Caudate nucleus (tissue), 63 donors: ENCODE measurements at places on chromosomes 1 and 21.

- no peak for DNase-seq
These were observed 18.9 kb upstream of the OR10J5 start for GRCh38 chr1:159554696-159555095.

- no peak for DNase-seq
These were observed 675.2 kb upstream of the NR5A2 start for GRCh38 chr1:199352351-199352750.

DNA sequence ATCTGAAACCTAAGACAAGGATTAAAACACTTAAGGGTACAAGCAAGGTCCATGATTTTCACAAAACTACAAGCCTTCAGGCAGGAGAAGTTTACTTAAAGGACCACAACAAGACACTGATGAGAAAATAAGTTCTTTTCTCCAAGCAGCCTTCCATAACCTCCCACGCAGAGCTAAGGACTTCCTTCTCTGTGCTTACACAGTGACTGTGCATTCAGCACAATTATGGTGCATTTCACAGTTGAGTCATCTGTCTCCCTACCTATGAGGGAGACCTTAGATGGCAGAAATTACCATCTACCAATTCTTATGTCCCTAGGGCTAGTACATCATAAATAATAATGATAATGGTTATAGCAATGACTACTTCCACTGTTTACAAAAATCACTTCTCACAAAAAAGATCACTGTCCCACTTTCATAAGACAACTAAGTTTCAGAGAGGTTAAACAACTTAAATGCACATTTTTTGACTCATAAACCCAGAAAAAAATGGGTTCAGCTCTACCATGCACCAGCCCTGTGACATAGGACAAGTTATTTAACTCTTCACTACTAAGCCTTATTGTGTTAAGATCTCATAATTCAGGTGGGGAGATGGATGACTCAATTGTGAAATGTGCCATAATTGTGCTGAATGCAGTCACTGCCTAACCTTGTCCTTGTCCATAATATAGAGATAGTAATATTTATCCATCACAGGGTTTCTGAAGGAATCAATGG lies 45.3 kb downstream of the TARBP1 start:
- no peak for DNase-seq

- DNase-seq, result no peak
These were observed 37.3 kb downstream of the CDC42 start for GRCh38 chr1:22089787-22090186.

DNA sequence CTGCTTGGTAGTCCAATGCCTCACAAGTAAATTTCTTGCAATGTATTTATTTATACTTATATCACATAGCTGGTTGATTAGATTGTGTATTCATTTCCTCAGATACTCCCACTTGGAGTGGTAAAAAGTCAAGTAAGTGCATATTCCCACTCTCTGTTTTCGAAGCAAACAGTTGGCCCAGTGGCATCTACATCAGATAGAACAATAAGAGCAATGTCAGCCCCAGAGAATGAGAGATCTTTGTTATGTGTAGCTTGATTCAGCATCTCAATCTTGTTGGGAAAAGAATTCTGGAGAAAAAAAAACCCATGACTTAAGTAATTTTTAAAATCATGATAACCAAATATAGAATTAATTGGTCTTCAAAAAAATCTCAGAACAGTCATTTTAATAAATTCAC lies 25.5 kb downstream of the RGL1 start:
- DNase-seq, result no peak

GRCh38 chr1:196091397-196092135 lies 516.7 kb downstream of the KCNT2 start:
- no peak for DNase-seq

- DNase-seq, result no peak
These were observed 7.2 kb downstream of the TFF2 start for GRCh38 chr21:42343556-42343955.

GRCh38 chr1:18957136-18957521 lies 653 bp upstream of the IFFO2 start:
- no peak for DNase-seq

DNA sequence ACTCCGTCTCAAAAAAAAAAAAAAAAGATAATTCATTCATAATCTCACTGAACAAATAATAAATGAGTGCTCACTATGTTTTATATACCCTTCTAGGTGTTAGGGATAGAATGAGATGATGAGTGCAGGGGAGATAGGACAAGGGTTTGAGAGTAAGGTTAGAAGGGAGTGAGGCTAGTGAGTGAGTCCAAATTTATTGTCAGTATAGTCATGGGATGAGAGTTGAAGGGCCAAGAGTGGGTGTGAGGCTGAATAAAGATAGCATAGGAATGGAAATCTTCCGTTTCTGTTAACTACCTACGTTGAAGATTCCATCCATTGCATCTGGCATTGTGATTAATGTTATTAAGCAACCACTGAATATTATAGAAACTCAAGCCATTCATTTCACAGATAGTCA lies 16.8 kb downstream of the GNAI3 start:
- no peak for DNase-seq

DNA sequence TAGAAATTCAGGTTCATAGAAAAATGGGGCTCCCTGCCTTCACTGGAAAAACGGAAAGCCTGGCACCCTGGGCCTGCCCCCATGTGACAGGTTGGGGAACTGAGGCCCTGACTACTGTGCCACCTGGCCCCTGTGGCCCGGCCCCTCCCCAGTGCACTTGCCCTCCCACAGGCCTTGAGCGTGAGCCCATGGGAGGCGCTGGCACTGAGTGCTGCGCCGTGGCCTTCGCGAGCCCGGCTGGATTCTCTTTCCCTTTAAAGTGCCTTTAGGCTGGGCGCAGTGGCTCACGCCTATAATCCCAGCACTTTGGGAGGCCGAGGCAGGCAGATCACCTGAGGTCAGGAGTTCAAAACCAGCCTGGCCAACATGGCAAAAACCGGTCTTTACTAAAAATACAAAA lies 45.7 kb downstream of the SLC37A1 start:
- no peak for DNase-seq

DNA sequence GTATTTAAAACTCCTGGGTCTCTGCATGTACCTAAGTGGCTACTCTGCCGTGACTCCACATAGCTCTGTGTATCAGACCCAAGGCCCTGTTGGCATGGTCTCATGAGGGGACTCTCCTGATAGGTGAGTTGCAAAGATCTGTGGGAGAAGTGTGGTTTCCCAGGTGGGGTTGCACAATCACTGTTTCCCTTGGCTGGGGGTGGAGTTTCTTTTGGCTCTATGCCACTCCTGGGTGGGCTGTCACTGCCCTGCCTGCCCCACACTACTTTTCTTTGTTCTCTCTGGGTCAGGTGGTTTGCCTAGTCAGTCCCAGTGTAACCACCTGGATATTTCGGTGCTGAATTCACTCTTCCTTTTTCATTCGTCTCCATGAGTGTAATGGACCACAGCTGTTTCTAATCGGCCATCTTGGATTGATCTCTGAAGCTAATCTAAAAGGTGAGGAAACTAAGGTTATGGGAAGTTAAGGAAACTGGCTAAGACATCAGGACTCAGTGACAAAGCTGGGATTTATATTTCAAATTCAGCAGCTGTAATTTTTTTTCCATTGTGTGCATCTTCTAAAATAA lies 97.1 kb upstream of the CACYBP start:
- no peak for DNase-seq

DNA sequence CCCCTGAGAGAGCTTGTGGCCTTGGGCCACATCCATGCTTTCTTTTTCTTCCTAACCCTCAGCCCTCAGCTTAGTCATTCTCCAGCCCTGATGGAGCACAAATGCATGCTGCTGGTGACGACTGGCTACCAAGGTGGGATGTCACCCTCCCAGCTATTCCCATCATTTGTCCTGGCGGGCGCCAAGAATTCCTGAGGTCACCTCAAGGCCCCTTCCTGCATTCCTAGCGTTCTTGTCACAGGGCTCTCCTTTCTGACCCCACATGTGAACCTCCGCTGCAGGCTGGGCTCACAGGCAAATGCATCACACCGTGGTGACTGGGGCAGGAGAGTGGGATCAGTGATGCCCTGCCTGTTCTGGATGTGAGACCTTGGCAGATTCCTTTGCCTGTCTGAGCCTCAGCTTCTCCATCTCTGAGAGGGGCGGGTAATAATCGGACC lies 53.4 kb upstream of the IFFO2 start:
- no peak for DNase-seq

DNA sequence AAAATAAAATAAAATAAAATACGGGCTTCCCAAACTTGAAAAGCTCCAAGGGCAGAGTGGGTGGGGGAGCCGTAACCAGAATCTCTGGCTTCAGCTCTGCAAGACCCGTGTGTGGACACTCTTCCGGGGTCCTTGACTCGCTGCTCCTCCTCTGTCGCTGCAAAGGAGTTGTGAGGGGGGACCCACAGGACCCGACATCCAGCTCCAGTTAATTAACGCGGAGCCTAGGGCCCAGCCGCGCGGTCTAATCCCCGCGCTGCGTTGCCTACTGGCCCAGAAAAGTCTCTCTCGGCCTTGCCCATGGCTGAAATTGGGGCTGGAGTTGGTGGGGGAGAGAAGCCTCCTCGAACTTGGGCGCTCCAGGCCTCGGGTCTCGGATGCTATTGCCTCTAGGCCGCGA lies 1.8 kb downstream of the LMX1A start:
- DNase-seq, result no peak

DNA sequence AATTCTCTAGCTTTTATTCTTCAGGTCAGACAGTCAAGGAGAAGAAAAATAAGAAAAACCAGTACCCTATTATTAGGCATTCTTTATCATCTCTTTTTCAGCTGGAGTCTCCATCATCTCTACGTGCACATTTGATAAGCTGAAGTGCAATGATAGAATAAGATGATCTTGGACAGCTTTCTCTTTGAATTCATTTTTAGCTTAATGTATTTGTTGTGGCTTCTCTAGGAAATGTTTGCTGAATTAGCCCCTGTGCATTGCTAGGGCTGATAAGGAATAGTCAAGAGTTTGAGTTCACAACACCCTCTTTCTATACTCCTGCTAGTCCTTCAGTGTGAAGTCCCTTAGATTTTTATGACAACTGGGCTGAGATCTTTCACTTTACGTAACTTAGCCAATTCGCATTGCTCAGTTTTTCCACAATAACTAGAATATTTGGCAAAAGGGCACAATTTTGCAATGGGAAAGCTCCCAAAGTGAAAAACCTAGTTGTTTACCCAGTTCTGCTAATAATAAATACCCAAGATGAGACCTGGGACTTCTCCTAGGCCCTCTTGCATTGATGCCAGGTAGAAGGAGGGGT lies 7.0 kb upstream of the KCNJ15 start:
- no peak for DNase-seq

DNA sequence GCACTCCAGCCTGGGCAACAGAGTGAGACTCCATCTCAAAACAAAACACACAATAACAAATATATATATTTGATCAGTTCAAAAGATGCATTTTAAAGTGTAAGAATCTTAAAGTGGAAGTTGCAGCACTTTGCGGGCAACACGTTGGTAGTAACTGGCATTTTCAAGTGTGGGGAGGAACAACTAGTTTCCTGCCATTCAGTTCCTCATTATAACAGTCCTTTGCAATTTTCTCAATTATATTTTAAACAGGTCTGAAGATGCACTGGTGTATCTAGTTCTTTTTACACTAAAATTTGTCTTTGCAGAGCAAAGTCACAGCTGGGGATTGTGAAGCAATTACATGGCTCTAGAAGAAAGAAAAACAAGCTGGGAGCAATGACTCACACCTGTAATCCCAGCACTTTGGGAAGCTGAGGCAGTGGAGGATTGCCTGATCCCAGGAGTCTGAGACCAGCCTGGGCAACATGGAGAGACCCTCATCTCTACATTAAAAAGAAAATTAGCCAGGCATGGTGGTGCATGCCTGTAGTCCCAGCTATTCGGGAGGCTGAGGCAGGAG lies 25.3 kb downstream of the RRAGC start:
- no peak for DNase-seq

DNA sequence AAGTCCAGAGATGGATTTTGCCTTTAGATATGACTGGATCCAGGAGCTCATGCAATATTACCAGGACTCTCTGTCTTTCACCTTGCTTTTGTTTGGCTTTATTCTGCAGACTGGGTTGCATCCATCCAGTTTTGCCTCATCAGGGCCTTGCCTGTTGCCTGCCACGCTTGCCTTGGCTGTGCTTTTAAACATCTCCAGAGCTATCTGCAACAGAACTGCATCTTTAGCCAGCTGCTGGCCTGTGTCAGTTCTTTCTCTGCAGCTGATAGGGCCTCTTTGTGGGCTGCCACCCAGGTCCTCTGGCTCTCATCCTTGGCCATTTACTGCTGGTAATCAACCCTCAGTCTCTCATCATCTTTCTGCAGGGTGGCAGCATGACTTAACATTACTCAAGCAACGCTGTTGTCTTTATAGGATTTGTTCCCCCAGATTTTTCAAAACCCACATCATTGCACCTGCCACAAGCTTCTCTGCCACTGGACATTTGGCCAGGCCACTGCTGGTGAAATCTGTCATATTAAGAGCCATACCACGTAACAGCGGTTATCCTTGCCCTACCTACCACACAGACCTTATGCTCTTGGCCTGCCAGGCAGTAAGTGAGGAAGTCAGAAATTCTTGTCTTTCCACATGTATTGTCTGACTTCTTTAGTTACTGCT lies 24.4 kb upstream of the HUNK start:
- no peak for DNase-seq

- DNase-seq, result no peak
These were observed 1.0 kb downstream of the SLC35D1 start for GRCh38 chr1:67052741-67053534.

GRCh38 chr1:243991650-243992049 lies 59.4 kb upstream of the ZBTB18 start:
- DNase-seq, result no peak

DNA sequence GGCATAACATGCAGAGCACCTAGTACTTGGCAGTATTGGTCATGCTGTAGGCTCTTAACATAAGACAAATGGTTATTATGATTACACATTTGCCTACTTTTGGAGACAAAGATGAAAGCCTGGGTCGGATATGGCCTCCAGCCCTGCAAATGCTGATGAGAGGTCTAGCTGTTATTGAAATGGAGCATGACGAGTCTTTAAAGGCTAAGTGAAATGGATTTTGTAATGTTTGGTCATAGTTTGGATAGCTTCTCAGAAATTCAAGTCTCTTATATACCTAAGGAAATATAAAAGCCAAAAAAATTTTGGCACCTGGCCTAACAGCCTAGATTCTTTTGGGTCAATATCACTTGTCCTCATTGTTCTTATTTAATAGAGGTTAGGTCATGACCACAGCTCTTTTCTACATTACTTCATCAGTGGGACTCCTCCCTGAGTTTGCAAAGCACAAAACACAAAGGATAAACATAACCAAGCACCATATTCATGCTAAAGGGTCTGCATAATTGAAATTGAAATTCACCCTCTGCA lies 69.2 kb upstream of the WLS start:
- no peak for DNase-seq

DNA sequence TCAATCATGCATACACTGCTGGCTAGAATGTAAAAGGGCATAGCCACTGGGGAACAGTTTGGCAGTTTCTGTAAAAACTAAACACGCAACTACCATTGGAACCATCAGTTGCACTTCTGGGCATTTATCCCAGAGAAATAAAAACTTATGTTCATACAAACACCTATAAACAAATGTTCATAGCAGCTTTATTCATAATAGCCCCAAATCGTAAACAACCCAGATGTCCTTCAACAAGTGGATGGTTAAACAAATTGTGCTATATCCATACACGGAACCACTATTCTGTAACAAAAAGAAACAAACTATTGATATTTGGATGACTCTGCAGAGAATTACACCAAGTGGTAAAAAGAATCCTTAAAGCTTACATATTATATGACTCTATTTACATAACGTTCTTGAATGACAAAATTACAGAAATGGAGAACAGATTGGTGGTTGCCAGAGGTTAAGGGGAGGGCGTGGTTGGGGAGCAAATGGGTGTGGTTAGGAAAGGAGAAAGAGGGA lies 22.8 kb downstream of the LACTBL1 start:
- DNase-seq, result no peak

GRCh38 chr21:34603002-34603709 lies 11.8 kb downstream of the RCAN1 start:
- peak; percentile 81 for DNase-seq

GRCh38 chr1:81681601-81682266 lies 119.0 kb upstream of the ADGRL2 start:
- DNase-seq, result no peak
